ENCODE measurements at places on chromosomes 6 and 20.

DNA sequence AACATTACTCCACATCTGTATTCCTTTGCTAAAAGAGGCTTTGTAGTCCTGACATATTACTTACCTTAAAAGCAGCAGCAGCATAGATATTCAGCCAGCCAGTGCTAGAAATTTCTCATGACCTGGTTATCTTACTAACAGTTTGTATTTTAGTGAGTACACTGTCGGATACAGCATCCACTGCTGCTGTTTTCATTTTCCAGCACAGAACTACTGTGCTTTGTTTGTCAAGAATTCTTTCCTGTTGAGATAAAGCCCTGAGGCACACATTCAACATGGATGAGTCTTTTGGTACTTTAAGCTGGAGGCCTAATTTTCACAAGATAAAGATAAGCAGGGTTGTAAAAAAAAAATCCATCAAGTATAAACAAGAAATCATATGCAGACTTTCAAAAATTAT, 311.2 kb upstream of the OPRM1 start:
- no peak for DNase-seq

DNA sequence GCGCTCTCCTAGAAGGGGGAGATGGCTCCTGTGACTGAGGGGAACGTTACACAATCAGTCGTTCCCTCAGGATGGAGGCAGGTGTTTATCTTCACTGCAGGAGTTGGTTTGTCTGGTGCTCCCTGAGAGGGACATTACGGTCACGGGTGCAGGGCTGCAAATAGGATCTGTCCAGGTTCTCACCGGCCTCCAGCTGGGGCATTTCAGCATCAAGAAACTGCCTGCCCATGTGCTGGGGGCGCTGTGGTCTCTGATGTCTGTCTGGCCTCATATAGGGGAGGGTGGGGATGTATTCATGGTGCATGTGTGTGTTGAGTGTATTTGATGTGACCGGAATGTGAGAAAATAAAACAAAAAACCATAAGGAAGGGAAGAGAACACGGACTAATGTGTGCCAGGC, 77.1 kb downstream of the TBC1D7 start:
- DNase-seq, result no peak

DNA sequence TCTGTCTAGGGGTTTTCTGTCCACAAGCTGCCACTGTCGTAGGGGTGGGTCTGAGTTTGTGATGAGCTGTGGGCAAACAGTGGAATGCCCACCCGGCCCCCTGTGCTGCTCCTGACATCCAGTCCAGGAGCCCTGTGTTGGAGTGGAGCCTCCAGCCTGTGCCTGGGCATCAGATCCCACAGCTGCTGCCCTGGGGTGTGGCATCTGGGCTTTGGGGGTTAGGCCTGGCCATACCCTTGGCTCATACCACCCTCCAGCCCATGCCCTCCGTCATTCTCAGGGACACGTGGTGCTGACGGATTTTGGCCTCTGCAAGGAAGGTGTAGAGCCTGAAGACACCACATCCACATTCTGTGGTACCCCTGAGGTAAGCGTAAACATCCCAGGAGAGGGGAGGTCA, 12.9 kb downstream of the SGK2 start:
- no peak for DNase-seq

DNA sequence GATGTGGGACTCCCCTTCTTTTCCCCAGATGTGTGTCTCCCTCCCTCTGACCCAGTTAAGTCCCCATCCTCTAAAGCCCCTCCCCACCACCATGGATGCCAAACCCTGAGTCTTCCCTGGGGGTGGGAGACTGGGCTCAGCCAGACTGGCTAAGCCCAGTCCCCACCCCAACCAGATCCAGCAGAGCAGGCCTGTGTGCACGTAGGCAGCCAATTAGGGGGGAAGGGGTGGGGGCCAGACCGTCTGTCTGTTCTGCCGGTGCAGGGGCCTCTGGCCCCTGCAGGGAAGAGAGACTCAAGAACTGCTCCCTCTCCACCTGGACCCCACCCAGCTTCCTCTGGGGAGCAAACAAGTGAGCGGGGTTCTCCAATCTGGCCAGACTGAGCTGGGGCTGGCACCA, 605 bp downstream of the COX4I2 start:
- DNase-seq, result no peak

DNA sequence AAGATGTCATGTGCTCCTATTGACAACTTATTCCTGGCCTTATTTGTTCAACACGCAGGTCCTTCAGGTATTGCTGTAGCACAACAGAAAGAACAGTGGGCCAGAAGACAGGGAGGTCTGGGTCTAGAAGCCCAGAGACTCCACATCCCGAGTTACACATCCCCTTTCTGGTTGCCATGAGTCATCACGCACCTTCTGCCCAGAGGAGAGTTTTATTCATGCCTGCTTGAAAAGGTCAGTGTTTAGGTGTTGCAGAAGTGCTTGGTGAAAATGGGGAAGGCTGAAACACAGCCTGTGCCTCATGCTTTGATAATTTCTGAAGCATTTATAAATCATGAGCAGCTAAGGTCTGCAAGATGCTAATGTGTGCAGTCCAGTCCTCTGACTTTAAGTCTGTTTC, 256.4 kb downstream of the GMPR start:
- DNase-seq, result no peak

DNA sequence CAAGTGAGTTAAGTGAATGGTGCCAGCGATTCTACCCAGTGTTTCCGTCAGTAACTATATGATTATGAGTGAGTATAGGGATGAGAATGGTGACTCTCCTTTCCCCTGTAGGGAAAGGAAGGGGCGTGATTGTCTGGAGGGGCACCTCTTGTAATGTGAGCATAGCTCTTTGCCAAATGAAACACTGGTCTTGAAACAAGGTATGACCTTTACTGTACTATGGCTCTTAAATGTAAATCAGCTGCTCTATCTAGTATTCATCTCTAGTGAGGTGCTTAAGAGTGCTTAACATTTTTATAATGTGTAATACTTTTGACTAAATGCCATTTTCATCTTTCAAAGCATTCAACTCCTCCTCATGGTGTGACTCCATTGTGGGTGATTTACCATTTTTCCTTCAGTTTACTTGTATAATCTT, 11.0 kb downstream of the PANK2 start:
- DNase-seq, result no peak

- DNase-seq, result no peak
These were observed 466 bp upstream of the PSMB1 start for GRCh38 chr6:170553534-170554012.

DNA sequence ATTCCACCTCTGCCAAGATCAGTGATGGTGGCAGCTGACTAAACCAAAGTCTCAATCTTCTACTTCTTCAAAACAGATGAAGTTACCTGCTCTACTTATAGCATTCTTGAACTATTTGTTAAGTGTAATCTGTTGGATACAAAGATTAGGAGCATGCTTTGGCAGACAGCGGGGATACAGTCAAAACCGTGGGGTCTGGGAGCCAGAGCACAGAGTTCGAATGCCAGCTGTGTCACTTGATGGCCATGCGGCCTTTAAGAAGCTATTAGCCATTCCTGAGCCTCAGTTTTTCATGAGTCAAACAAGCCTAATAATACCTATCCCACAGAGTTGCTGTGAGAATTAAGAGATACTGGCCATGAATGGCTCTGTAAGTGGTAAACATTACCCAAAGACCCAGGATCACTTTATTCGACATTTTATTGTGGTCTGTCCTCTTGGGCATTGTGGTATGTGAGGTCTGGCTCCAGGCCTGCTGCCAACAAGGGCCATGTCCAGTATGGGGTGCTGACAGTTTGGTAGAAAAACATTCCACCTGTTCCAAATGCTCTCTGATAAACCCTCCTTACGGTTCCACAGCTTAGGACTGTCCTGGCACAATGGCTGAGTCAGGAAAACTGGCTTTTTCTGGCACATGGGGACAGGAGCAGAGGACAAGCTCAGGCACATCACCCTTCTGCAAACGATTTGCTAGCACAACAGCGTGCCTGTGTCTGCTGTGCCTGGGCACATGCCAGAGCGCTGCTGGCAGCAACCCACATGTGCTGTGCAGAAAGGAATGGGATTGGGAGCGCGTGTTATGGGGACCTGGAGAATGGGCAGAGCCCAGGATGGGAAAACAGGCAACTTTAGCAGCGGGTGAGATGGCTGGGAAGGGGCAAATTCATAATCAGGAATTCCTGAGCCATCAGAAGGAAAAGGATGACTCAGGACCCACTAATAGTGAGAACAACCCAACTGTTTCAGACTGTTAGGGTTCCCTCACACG, 15.7 kb upstream of the FAM83C start:
- no peak for DNase-seq

DNA sequence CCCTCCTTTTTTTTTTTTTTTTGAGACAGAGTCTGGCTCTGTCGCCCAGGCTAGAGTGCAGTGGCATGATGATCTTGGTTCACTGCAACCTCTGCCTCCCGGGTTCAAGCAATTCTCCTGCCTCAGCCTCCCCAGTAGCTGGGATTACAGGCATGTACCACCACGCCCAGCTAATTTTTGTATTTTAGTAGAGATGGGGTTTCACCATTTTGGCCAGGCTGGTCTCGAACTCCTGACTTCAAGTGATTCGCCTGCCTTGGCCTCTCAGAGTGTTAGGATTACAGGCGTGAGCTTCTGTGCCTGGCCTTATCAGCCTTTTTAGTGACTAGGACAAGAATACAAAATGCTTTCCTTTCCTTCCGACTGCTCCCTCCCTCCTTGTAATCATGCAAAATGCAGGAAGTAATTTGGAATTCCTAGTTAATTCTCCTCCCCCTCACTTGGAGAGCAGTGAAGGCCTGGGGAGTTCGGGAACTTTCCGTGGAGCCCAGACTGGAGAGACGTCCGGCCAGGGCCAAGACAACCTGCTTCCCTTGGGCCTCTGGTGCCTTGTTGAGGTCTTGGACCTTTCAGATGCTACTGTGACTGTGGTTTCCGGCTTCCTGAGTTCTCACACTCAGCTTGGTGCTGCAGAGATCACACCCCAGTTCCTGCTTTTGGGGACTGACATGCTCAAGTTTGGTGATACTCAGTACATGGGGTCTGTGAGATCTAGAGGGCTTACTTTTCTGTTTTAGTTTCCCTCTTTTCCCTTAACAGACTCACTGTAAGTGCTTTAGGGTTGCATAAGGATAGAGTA, 3.9 kb upstream of the PHF20 start:
- no peak for DNase-seq

GRCh38 chr6:40907198-40907701, 131.8 kb downstream of the UNC5CL start:
- peak; percentile 12 for DNase-seq

DNA sequence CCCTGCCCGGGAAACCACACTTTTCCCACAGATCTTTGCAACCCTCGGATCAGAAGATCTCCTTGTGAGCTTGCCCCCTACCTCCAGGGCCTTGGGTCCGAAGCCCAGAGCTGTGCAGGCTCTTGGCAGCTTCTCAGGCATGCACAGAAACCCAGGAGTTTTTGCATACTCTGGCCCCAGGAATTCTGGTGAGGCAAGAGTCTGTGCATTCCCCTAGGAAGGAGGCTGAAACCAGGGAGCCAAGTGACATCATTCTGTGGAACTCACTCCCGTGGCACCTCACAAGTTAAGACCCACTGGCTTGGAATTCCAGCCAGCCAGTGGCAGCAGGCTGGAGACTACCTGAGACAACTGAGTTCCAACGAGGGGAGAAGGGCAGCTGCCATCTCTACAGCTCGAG, 100.1 kb downstream of the TNFRSF21 start:
- DNase-seq, result no peak

- DNase-seq, result no peak
These were observed 81.2 kb downstream of the ASXL1 start for GRCh38 chr20:32439132-32439829.

- no peak for DNase-seq
These were observed 1624.9 kb downstream of the GRIK2 start for GRCh38 chr6:103018426-103018825.

- no peak for DNase-seq
These were observed 438.2 kb downstream of the CD83 start for GRCh38 chr6:14555804-14556203.

GRCh38 chr6:23420659-23421350, 705.2 kb upstream of the NRSN1 start:
- no peak for DNase-seq

GRCh38 chr6:133973109-133973971, 20.3 kb downstream of the TBPL1 start:
- peak; percentile 69 for DNase-seq

- DNase-seq, result no peak
These were observed 1.3 kb downstream of the RFPL4B start for GRCh38 chr6:112348334-112348874.

DNA sequence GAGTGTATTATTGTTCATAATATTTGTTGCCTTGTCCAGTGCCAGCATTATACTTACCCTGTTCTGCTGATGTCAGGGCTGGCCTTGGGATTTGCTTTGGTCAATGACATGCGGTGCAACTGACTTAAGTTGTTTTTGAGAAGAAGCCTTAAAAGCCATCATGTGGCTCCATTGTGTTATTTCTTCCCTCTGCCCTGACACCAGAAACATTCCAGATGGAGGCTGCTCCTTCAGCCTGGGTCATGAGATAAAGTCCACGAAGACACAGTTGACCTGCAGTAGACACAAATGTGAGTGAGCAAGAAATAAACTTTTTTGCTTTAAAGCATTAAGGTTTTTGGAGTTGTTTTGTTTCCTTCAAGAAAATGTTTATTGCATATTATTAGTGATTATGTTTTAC, 7.5 kb upstream of the HINT3 start:
- no peak for DNase-seq

DNA sequence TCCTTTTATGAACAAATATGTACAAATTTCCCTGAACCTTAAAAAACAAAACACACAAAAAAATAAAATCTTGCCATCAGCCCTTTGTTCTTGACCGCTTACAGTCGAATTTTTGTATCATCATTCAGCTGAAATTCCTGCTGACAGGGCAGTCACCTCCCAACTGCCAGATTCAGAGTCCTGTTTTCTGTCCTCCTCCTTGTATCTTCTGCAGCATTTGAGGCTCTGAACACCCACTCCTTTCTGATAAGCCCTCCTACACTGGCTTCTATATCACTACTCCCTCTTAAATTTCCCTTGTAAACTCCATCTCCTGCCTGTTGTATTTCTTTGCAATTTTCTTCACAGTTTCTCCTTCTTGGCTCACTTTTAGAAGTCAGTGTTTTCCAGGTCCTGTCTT, 77.8 kb upstream of the CCN6 start:
- no peak for DNase-seq

DNA sequence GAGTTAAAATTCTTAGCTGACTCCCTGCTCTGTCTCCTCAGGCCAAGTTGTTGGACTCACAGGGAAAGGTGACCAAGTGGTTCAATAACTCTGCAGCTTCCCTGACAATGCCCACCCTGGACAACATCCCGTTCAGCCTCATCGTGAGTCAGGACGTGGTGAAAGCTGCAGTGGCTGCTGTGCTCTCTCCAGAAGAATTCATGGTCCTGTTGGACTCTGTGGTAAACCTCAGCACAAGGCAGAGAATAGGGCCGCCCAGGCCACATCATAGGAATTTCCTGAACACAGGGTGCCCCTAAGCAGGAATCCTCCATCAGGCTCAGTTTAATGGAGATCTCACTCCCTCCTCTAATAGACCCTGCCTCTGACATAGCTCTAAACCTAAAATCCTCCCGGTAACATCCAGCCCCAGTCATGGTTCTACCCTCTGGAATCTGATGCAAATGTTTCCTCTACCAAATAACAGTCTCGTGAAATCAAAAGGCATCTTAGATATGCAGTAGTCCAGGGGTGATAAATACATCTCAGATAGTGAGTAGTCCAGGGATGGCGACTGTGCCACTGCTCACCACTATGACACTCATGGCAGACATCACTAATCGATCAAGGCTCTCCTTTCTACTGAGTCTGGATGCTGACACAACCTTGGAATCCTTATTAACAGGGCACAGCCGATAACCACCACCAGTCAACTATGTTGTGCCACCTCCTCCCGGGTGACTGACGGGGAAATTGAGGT, 18.3 kb downstream of the BPIFB1 start:
- no peak for DNase-seq
